ENCODE measurements at places on chromosomes 11 and 22.

DNA sequence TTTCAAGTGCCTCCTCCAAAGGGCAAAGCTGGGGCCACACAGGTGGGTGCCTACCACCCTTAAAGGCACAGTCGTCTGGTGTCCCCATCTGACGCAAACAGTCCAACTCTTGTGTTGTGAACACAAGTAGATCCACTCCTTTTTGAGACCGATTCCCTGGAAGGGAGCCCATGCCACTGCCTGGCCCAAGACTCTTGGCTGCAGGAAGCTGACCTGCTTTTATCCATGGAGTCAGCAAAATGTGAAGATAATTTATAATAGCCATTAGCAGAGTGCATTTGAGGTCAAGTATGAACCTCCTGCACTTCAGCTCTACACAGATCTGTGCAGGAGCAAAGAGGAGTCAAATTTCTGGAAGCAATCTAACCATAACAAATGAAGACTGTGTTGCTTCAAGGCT lies 68.5 kb downstream of the ADM start:
- DNase-seq = no peak

GRCh38 chr11:2794968-2795322 lies 90.6 kb downstream of the CDKN1C start:
- DNase-seq = no peak

GRCh38 chr11:28521075-28521474 lies 412.9 kb downstream of the METTL15 start:
- peak; percentile 51 for DNase-seq

- no peak for DNase-seq
These were observed 785 bp downstream of the CLPB start for GRCh38 chr11:72433455-72434036.

- DNase-seq = peak; percentile 49
These were observed 5.2 kb downstream of the IGSF9B start for GRCh38 chr11:133951327-133952198.

DNA sequence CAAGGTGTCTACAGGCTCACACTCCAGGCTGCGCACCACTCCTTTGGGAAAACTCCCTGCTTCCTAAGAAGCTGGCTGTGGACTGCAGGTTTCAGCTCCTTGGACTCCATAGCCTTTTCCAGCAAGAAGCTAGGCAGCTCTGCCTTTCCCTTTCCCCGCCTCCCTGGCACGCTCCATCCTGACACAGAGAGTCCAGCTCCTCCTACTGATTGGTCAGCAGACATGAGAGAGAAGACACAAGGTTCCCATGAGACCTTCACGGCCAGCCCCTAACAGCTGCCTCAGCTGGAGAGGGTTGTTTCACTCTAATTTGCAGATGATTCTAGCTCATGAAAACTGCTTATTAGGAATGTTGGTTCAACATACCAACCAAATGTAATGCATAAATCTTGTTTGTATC lies 27.6 kb downstream of the TENM4 start:
- DNase-seq = peak; percentile 62

GRCh38 chr11:12871241-12871640 lies 137.9 kb upstream of the RASSF10 start:
- no peak for DNase-seq

GRCh38 chr11:16776711-16777612 lies 38.5 kb downstream of the C11orf58 start:
- DNase-seq = no peak

- no peak for DNase-seq
These were observed 16.6 kb downstream of the ARHGEF17 start for GRCh38 chr11:73324665-73325035.

- DNase-seq = no peak
These were observed 6.5 kb upstream of the PLET1 start for GRCh38 chr11:112267188-112267591.

GRCh38 chr11:87425391-87425790 lies 387.7 kb downstream of the TMEM135 start:
- no peak for DNase-seq

- DNase-seq = no peak
These were observed 58.7 kb downstream of the CHST1 start for GRCh38 chr11:45606514-45607281.

DNA sequence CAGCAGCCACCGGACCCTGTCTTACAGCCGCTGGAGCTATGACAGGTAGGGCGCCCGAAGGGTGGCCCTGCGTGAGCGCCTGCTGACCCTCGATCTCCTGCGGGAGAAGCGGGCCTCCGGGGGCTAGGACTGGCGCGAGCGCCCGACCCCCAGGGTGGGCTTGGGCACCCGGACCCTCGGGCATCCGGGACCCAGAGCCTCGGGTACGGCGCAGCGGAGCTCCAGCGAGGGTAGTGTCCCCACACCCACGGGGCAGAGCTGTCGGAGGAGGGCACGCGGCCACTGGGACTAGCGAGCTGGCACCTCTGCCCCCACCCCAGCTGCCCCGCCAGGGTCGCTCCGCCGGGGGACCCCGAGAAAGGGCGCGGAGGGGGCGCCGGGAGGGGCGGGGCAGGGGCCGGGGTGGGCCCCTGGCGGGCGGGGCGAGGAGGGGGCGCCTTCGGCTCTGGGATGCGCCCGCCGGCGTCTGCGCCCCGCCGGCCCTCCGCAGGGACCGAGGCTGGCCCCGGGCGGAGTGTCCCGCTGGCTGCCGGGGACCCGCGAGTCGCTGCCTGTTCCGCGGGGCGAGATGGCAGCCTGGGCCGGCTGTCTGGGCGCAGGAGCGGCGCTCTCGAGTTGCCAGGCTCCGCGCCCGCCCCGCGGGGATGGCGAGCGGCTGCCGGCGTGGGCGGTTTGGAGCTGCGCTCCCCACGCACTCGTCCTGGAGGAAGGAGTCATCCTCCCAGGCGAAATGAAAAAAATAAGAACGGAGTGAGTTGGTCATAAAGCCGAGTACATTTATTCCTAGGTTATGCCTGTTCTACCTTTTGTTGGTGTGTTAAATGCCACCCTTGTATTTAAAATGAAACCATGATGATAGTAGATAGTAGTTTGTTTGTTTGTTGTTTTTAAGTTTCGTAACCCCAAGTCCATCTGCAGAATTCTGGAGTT lies 32.4 kb downstream of the EIF3F start:
- peak; percentile 11 for DNase-seq

- DNase-seq = no peak
These were observed 92.9 kb downstream of the NELL1 start for GRCh38 chr11:20762116-20762844.

DNA sequence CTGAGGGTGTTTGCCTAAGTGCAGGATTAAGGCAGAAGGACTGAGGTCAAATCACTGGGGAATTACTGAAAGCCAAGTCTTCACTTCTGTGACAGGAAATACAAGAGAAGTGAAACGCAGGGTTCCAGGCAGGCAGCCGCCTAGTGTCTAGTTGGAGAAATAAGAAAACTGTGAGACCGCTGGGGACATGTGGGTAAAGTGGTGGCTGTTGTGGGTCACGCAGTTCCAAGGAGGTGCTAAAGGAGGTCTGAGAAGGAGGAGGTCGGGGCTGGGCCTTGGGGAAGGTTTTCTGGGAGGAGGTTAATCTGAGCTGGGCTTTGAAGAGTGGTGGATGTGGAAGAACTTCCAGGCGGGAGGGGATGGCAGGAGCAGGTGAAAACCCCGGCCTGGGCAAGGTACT lies 11.2 kb downstream of the MCM5 start:
- no peak for DNase-seq

GRCh38 chr22:31229402-31230079 lies 17.4 kb downstream of the LIMK2 start:
- no peak for DNase-seq

- no peak for DNase-seq
These were observed 135.6 kb downstream of the RAB38 start for GRCh38 chr11:88039476-88040147.

GRCh38 chr11:33869481-33870422 lies 22.1 kb downstream of the LMO2 start:
- peak; percentile 14 for DNase-seq

DNA sequence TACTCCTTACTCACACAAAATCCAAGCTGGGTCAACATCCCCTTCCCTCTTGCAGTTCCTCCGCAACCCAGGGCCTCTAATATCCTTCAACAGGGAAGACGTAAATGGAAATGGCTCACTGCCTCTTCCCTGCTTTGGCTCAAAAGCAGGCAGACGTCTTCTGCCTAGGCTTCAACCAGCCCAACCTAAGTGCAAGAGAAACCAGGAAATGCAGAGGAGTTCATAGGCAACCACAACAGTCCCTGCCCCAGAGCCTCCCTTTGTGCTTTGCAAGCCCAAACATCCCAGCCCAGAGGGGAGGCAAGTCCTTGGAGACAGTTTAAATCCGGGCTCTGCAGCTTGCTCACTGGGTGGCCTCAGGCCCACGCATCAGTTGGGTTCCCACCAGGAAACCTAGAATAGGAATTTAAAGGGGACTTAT lies 33.3 kb downstream of the CD6 start:
- DNase-seq = no peak

DNA sequence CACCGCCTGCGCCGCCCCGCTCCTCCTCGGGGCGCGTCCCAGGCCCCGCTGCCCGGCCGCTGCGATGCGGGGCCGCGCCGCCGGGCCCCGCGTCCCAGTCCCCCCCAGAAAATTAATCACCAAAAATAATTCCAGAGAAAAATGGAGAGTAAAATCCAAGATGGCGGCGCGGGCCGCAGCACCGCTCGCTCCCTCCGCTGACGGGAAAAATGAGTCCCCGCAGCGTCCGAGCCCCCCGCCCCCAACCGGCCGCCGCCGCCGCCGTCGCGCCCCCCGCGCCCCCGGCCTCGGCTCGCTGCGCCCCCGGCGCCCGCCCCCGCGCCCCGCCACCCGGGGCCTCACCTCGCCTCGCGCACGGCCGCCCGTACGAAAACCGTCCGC lies at the start of gene KMT5B:
Gene KMT5B, minus strand, starts transcription at position 162 of the 381 bp plus-strand sequence. CDS start 23,220 bp downstream, outside the sequence.
- DNase-seq = peak; percentile 23

DNA sequence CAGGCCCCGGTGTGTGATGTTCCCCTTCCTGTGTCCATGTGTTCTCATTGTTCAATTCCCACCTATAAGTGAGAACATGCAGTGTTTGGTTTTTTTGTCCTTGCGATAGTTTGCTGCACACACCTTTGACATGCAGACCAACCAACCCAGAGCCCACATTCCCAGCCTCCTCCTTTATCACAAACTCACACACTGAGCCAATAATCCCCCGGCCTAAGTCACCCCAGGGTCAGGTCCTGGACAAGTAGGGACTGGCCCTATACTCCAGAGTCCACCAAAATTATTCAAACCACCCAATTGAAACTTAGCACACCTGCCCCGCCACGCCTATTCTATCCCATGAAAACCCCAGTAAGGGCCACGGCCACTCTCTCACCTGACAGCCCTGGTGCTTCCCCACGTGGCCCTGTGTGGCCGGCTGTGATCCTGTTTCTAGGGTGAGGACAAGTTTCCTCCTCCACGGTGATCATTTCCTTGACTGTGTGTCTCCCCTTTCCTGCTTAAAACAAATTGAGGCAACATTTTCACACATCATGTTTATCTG lies 83.1 kb upstream of the SLC22A12 start:
- no peak for DNase-seq

- peak; percentile 30 for DNase-seq
These were observed 3.1 kb downstream of the EIF3M start for GRCh38 chr11:32586576-32587190.

DNA sequence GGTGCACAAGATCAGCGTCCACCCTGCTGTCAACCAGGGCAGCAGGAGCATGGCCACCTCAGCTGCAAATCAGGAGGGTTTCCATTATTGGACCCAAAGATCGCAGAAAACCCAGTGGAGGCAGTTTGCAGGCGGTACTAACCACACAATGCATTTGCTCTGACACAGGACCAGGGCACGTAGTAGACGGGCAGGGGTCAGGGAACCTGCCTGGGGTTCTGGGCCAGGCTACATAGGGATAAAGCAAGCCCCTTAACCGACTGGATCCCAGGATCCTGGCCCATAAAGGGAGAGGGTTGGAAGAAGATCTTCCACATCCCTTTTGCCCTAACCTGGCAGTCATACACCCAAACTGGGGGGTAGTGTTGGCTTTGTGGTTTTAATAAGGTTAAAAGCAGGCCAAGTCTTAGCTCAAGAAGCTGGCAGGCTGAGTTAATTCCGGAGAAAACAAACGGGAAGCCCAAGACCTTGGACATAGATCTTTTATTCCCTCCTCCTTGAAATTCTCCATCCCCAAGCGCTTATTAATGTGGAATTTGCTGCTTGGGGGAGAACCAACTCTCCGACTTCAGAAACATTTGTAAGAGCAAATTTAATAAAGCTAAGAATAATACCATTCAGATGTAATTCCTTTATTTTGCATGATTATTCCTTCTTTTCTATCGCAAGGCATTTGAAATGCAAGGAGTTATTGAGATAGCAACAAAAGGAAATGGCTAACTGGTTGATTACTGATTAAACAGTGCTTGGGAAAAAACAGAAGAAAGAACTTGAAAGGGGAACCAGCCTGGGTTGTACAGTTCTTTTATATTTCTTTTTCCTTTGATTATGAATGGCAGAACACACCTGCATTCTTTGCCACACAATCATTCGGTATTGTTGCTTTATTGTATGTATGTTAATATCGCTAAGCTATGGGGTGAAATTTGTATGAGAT lies 6.3 kb upstream of the ARHGAP8 start:
- no peak for DNase-seq

DNA sequence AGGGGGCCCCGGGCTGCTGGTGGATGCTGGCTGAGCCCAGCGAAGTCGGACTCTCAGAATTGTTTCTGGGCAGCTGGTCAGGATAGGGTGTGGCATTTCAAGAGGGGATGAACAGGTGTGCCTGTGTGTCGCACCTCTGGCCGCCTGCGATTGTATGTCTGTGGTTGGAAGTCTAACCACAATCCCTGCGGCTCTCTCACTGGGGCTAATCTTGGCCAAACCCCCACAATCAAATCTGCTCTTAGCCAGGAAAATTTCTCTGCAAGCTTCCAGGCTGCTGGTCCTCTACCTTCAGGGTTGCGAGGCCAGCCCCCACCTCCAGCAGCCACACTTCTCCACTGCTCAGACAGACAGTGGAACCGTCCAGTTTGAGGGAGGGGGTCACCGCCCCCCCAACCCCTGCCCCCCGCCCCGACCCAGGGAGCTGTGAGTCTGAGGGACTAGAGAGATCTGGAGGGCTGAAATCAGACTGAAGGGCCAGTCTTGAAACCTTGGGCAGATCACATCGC lies 953 bp downstream of the ATG16L2 start:
- DNase-seq = no peak

- DNase-seq = no peak
These were observed 116.7 kb upstream of the NTM start for GRCh38 chr11:131253656-131254151.

- DNase-seq = peak; percentile 58
These were observed 147.3 kb downstream of the FEZ1 start for GRCh38 chr11:125348674-125349309.

DNA sequence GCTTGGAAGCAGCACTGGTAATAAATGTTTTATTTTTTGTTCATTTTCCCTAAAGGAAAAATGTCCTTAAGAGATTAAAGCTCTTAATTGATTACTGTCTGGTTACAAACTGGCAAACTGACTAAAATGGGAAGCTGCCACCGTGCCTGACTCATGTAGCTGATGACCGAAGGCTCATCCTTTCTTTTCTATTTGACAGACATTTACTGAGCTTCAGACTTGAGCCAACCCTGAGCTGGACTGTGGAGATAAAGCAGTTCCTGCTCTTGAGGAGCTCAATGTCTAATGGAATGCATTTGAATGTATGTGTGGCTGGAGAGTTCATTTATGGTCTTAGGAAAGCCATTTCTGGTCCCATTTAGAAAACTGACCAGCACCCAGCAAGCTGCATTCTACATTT lies 91.3 kb downstream of the RNF169 start:
- DNase-seq = no peak
